GM13977 (cell line): ENCODE measurements at places on chromosomes 6 and 20.

DNA sequence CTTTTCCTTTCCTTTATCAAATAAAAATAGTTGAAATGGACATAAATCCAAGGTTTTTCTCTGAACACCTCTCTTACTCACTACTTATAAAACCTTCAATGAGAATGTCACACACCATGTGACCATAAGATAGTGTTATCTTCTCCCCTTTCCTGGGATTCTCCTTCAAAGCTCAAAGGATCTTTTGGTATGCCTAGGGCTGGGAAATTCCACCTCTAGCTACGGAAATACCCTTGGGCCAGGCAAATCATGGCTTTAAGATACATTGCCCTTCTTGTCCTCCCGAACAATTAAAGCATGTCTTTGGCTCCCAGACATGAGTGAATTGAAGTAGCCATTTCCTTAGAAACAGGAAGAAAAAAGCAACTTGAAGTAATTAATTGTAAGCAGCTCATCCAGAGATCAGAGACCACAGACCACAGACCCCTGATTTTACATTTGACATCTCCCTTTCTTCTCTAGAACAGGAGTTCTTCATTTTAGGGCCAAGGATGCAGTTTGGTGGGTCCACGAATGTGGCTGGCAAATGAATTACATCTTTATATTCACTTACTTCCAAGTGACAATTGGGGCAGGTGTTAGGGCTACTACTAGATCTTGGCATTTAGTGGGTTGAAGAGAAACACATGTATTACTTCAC, 4.1 kb downstream of the PLCB4 start:
- DNase-seq, result no peak

GRCh38 chr6:156718647-156719394, 58.4 kb upstream of the ARID1B start:
- no peak for DNase-seq

DNA sequence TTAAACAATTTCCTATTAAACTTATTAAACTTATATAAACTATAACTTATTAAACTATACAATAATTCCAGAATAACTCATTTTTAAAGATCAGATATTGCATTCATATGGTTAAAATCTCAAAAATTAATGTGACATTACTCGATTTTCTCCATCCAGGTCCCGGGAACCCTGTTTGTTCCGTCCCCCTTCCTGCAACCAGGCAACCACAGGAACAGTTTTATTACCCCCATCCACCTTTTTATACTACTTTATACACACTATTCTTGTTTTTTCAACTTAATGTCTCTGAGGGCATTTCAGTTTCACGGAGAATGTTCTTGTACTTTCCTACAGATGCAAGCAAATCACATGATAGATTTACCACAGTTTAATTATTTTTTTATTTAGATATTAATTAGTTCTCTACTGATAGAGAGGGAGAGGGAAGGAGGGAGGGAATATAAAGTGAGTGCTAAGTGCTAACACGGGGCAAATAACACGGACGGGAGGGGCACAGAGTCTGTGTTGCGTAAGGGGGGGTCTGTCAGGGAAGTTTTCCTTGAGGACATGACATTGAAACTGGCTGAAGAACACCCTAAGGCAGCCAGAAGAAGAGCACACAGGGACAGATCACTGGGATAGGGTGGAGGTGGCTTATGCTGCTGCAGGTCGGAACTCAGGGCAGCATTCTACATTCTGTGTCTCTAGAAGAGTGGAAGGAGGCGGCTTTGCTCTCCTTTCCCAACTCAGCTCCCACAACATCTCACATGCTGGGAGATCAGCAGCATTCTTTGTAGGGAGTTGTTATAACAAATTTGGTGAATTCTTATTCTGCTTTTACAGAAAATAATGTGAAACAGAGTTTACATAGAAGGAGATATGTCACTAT, 225.2 kb downstream of the FOXC1 start:
- no peak for DNase-seq

GRCh38 chr6:84892671-84893070, 128.3 kb upstream of the TBX18 start:
- DNase-seq, result no peak

DNA sequence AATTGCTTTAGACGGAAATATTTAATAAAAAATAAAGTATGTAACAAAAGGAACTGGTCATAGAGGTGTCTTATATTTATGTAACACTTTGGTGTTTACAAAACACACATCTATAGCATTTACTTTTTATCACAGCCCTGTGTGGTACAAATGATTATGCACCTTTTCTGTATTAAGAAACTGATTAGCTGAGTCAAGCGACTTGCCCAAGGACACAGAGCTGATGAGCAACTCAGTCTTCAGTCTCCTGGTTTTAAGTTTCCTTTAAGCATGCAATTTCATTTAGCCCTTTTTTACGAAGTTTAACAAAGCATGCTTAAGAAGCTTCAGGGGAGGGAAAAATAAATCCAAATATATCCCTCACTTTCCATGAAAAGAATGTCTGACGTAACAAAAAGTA, 2.5 kb downstream of the DCDC2 start:
- DNase-seq, result no peak

DNA sequence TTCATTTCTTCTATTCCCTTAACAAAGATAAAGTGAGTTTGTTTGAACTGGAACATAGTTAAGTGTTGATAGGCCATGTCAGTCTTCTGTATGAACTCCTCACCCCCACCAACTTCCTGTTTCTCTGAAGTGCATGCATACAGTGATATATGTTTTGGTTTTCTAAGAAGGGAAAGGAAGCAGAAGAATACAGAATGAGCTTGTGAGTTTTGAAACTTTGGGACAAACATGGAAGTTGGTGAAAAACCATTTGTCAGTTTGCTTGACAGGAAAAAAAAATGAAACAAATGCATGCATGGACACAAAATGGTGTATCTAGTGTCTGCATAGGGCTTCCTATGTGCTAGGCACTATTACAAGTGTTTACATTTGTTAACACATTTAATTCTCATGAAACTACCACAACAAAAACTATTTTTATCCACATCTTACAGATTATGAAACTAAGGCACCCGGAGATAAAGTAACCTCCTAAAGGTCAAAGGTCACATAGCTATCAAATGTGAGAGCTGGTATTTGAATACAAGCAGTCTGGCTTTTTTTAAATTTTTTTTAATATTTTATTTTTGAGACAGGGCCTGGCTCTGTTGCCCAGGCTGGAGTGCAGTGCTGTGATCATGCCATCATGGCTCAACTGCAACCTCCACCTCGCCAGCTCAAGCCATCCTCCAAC, 105.9 kb downstream of the ADGRB3 start:
- DNase-seq, result no peak

- DNase-seq, result no peak
Observed at GRCh38 chr6:19771753-19772336, 65.3 kb upstream of the ID4 start.

DNA sequence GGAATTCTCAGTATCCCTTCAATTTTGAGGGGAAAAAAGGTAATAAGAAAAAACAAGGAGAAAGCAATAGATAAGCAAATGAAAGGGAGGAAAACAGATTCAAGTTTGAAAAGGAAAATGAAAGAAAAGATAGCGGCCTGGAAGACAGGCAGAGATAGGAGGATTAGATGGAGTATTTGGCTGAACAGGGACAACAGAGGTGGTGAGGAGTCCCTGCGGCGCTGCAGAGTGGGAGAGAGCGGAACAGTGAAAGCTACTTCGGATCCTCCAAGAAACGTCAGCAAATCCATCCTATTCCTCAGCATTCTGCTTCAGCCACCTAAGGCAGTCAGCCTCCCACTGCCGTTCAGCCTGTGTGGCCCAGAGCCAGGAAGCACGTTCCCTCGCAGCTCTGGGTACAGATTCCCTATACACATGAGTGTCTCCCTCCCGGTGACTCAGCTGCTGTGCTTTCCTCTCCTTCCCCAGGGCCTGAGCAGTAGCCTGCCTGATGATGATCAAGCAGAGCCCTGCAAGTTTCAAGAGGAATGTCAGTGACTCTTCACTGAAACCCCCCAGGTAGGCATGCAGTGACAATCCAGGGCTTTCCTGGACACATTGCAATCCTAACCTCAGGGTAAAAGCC, 43.4 kb upstream of the CDYL start:
- DNase-seq, result no peak

- DNase-seq, result no peak
Observed at GRCh38 chr20:7123457-7123856, 356.0 kb downstream of the BMP2 start.

- DNase-seq, result no peak
Observed at GRCh38 chr6:93779086-93779841, 359.9 kb upstream of the EPHA7 start.

DNA sequence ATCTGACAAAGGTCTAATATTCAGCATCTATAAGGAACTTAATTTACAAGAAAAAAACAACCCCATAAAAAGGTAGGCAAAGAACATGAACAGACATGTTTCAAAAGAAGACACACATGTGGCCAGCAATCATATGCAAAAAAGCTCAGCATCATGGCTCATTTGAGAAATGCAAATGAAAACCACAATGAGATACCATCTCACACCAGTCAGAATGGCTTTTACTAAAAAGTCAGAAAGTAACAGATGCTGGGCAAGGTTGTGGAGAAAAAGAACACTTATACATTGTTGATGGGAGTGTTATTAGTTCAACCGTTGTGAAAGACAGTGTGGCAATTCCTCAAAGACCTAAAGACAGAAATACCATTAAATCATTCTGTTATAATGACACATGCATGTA, 289.9 kb upstream of the MMS22L start:
- no peak for DNase-seq

DNA sequence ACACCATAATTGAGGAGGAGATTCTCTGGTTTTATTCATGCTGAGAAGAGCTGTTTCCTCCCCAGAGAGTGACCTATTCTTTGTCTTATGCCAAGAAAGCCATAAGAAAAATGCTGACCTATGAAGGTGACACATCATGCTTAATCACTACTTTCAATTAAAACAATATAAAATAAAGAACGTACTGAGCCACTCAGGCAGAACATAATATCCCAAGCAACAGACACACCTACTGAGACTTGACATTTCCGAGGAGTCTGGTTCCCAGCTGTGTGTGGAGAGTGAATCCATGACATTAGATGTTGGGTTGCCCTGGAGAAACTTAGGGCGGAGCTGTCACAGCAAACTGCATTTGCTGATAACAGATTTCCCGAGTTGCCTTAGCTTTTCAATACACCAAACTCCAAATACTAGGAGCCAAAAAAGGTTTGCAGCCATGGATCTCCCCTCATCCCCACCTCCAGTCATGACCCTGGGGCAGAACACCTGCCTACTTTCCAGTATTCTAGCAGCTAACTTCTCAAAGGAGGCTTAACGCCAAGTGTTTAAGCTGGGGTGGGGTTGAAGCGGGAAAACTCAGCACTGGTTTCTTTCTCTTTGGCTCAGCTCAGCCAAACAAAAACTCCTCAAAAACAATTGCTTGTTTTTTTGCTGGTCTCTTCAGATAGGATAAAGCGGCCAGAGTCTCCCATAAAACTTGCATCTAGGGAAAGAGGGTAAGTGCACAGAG, 92.2 kb downstream of the BACH2 start:
- DNase-seq, result no peak

GRCh38 chr6:147382945-147383554, 125.4 kb upstream of the SAMD5 start:
- DNase-seq, result no peak

- DNase-seq, result no peak
Observed at GRCh38 chr20:34701405-34702085, 2.6 kb upstream of the TP53INP2 start.

- no peak for DNase-seq
Observed at GRCh38 chr6:56507517-56507916, 135.2 kb downstream of the DST start.

DNA sequence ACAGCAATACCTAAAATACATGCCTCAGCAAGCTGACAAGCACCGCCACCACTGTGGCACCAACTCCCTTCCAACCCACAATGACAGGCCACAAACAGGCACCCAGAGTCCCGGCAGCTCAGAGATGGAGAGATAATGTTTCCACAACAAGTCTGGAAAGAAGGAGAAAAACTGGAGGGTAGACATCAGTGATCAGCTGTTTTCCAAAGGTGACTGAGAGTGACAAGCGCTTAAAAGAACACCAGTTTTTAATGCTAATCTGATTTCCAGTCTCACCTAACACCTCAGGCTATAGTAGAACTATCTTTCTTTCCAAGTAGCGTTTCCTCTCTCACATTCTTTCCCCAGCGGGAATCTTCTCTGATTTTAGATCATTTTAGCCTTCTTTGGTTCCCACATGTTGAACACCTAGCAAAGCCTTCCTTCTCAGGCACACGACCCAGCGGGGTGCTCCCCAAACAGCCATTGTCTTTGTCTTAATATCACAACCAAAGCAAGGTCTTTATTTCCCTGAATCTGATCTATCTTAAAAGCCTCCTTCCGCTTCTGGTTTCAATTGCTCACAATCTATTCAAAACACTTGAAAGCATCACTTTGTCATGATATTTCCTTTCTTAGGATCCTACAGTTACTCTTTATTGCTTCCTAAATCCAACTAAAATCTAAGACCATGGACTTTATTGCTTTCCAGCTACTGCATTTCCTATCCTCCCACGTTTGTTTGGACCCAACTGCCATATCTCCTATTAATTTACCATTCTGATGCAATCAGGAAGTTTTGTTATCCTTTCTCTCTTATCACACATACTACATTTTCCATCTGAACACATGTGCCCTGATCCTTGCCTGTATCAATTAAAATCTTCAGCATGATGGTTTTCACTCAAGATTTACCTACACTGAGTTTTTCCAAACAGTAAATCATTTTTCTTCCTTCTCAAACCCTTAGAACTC, 282.7 kb downstream of the ADGB start:
- DNase-seq, result no peak

GRCh38 chr6:453152-453551, 61.6 kb downstream of the IRF4 start:
- no peak for DNase-seq

GRCh38 chr6:45722876-45723275, 292.8 kb downstream of the CLIC5 start:
- no peak for DNase-seq

DNA sequence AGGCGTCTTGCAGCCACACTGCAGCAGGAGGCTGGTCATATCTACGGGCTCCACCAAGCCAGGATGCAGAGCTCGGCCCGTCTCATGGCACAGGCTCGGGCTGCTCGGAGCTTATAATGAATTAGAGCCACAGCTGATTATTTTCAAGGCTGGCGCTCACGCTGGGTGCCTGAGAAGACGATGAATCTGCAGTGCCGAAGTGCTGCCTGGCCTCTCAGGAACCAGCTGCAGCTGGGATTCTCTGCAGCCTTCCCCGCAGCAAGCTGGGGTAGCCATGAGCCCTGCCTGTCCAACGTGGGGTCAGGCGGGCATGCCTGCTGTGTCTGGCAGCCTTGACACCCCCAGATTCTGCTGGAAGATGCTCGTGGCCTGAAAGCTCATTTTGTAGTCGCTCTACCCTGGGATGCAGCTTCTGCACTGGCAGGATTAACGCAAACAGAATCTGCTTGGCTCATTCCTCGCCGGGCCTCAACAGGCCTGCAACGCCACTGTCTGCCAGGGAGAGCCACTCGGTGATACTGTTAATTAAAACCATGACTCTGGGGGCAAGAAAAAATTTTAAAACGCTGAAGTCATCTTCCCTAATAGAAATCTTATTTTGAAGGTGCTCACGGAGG, 104.3 kb downstream of the CDH26 start:
- DNase-seq, result no peak

GRCh38 chr6:13014504-13015378, 298.2 kb downstream of the PHACTR1 start:
- DNase-seq, result peak; percentile 14
